ENCODE measurements at places on chromosomes 2 and 18. TPM values are rescaled to one million over a fixed set of nuclear protein-coding genes. Genes with fewer than 3 reads are reported as not detected.

GRCh38 chr2:11798701-11799435 is 52.4 kb downstream of the LPIN1 start:
- DNase-seq, result no peak

The SCYGR8 gene
- not detected for total RNA-seq

GRCh38 chr2:12694990-12695774 is 21.6 kb upstream of the TRIB2 start:
- no peak for DNase-seq

GRCh38 chr2:10078704-10079265 is 1.4 kb downstream of the CYS1 start:
- DNase-seq, result no peak

- DNase-seq, result no peak
Observed at GRCh38 chr2:120132190-120132589, 91.0 kb downstream of the TMEM185B start.
